ENCODE measurements at places on chromosomes 13 and 19.

DNA sequence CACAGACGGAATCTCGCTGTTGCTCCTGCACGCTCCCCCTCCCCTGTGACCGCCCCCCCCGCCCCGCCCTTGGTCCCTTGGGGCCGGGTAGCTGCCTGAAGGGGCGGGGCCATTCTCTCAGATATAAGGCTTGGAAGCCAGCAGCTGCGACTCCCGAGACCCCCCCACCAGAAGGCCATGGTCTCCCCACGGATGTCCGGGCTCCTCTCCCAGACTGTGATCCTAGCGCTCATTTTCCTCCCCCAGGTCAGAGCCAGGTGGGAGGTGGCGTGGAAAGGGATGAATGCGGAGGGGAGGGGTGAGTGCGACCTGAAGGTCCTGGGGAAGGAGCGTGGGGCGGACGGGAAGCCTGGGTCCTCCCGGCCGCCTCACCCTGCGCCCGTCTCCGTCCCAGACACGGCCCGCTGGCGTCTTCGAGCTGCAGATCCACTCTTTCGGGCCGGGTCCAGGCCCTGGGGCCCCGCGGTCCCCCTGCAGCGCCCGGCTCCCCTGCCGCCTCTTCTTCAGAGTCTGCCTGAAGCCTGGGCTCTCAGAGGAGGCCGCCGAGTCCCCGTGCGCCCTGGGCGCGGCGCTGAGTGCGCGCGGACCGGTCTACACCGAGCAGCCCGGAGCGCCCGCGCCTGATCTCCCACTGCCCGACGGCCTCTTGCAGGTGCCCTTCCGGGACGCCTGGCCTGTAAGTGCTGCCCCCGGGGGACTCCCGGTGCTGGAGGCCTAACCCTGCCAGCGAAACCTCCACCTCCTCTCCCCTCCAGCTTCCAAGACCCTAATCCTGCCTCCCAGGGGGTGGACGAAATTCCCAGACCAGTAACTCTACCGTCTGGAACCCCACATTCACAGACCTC lies at the start of gene DLL3:
DLL3 (plus strand) TSS at position 150 of the 845 bp plus-strand sequence; CDS start at position 178, 28 bp downstream.
- no peak for DNase-seq

DNA sequence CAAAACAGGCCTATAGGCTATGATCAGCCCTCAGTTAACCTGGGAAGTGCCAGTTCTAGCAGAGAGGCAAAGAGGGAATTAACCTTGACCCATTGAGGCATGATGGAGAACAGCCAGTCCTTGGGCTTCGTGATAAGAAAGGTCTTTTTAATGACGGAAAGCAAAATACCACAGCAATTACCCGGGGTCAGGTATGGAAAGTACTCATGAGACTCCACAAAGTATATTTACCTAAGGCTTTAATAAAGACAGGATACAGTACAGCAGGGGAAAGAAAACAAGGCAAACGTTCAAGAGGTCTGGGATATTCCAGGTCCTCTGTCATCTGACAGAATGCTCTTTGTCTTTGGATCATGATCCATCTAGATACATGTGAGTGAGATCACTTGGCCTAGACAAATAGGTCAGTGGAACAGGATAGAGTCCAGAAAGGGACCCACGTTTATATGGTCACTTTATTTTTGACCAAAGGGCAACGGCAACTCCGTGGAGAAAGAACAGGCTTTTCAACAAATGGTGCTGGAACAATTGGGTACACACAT lies 52.2 kb downstream of the WDFY2 start:
- no peak for DNase-seq

- no peak for DNase-seq
Measured at GRCh38 chr13:76438050-76438449, 448.2 kb downstream of the KCTD12 start.

- peak; percentile 25 for DNase-seq
Measured at GRCh38 chr19:38693380-38694223, 46.2 kb downstream of the ACTN4 start.

DNA sequence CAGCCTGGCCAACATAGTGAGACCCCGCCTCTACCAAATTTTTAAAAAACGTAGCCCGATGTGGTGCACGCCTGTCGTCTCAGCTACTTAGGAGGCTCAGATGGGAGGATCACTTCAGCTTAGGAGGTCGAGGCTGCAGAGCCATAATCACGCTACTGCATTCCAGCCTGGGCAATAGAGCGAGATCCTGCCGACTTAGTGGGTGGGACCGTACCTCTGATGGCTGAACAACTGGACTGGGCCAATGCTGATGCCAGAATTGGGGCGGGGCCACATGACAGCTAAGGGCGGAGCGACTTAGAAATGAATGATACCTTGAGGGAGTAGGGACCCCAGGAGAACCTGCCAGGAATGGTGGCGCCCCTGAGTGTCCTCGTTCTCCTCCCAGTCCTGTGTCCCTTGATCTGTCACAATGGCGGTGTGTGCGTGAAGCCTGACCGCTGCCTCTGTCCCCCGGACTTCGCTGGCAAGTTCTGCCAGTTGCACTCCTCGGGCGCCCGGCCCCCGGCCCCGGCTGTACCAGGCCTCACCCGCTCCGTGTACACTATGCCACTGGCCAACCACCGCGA lies 3.6 kb downstream of the LTBP4 start:
- no peak for DNase-seq

DNA sequence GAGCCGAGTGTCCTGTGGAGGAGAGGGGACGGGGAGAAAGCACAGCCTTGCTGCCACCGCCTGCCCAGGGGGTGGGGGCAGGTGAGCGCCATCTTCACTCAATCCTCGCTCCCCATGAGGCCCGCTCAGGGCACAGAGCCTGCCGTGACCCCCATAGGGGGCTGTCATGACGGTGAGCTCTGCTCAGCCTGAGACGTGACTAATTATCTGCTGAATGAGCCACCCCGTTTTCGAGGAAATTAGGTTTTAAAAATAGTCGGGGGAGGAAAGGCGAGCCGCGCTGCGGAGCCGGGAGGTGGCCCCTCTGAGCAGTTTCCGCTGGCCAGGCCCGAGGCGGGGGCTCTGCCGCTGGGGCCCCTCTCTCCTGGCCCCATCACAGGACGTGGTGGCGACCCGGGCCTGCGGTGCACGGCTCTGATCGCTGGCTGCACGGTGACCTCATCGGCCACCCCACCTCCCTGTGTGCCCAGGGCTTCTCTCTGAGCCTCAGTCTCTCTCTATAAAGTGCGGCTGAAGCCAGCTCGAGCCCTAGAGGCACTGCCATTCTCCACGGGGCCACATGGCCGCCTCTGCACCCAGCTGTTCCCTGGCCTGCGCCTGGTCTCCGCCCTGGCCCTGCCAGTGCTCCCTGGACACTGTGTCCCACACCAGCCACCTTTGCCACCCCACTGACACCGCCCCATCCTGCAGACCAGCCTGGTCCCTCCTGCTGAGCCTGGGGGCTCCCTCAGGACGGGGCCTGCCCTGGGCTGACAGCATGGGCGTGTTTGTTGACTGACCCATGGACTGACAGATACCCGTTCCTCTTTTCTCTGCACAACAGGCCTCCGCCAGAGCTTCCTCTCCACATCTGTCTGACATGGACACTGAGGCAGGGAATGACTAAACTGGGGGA lies 28.3 kb downstream of the PIP5K1C start:
- no peak for DNase-seq

DNA sequence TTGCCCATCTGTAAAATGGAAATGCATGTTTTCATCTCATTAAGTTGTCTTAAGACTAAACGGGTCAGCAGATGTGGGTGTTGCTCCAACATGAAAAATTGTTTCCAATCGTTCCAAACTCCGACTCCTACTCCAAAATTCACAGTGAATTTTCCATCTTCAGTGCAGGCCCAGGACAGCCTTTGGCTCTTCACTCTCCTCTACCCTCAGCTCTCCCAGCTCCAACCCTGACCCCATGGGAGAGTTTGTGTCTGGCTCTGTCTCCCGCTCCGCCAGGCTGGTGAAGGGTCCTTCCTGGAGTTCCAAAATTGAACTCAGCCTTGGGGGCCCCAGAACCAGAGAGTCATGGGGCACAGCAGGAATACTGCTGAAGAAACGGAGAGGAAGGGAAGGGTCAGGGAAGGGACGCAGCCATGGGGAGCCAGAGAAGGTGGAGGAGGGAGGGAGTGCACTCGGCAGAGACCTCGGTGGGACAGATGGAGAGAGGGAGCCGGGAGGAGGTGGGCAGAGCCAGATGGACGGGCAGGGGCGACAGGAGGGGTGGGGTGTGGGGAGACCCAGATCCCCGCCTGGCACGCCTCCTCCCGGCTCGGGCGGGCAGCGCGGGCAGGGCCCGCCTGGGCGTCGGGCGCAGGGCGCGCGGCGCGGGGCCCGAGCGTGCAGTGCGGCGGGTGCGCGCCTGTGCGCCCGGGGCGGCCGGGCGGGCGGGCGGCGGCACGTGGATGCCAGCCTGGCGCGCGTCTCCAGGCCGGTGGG lies 45.6 kb downstream of the CELF5 start:
- no peak for DNase-seq

GRCh38 chr13:107669391-107669993 lies 545.8 kb downstream of the LIG4 start:
- no peak for DNase-seq

DNA sequence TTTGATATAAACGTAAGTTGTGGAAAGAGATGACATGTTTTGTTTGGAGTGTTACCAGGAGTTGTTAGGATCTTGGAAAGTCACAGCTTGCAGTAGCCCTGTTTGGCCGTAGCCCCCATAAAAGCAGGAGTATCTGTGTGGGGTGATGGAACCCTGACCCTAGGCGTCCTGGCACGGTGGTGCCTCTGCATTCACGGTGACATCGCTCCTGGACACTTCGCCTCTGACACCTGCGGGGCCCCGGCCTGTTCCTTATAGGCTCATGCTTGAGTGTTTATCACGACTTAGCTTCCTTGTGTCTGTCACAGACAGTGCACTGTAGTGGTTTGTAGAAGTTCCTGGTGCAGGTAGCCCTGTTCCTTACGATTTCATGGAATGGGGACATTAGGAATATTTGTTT lies 74.2 kb downstream of the ATP11A start:
- DNase-seq = no peak

GRCh38 chr13:91278291-91278690 lies 69.2 kb upstream of the MIR17HG start:
- DNase-seq = no peak

DNA sequence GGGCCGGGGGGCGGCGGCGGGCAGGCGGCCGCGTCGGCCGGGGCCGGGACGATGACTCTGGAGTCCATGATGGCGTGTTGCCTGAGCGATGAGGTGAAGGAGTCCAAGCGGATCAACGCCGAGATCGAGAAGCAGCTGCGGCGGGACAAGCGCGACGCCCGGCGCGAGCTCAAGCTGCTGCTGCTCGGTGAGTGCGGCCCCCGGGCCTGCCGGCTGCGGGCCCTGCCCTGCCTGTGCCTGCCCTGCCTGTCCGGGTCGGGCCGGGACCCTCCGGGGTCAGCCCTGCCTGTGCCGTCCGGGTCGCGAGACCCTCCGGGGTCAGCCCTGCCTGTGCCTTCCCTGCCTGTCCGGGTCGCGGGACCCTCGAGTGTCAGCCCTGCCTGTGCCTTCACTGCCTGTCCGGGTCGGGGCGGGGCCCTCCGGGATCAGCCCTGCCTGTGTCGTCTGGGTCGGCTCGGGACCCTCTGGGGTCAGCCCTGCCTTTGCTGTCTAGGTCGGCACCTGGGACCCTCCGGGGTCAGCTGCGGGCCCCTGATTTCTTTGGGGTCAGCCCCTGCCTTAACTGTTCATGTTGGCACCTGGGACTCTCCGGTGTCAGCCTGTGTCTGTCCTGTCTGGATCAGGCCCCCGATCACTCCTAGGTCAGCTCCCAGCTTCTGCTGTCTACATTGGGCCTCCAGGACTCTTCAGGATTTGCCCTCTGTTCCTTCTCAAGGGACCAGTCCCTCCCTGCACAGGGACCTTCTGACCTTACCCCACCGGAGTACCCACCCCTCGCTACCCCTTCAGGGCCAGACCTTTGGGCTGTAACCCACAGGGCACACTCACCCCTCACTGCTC lies 659 bp downstream of the GNA11 start:
- DNase-seq = no peak

GRCh38 chr13:30421093-30422053 lies 920 bp upstream of the UBE2L5 start:
- DNase-seq = no peak

- DNase-seq = no peak
Measured at GRCh38 chr13:99967498-99967868, 4.1 kb downstream of the ZIC5 start.

DNA sequence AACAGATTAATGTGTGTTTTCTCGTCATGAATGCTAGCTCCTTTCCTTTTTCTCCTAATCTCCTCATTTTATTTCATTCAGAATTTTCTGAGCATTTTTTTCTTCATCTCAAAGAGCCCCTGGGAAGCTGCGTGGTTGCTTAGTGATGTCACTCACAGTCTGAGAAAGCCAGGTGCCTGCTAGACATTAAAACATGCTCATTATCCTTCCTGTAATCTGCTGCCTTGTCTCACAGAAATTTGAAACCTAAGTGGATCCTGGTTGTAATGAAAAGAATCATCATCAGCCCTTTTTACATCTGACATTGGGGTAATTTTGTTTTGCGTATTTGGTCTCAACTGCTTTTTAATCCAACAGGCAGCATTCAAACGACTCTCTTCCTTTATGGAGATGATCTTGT lies 108.2 kb upstream of the RNF113B start:
- DNase-seq = no peak

GRCh38 chr13:30111810-30112209 lies 195.5 kb downstream of the KATNAL1 start:
- no peak for DNase-seq

- no peak for DNase-seq
Measured at GRCh38 chr13:48653472-48653939, at the start of gene CYSLTR2. TSS of gene CYSLTR2 (plus strand) at chr13:48653929. CDS start at chr13:48706818, 52,889 bp downstream.

Data from central memory CD8-positive, alpha-beta T cell (primary cell).